ENCODE measurements at places on chromosomes 5 and 9. TPM values are rescaled to one million over a fixed set of nuclear protein-coding genes. Genes with fewer than 3 reads are reported as not detected.
A peak's percentile ranks its signal among the peaks of the same experiment; 100 is the strongest.

Gene RGS7BP
- total RNA-seq = 0.89 TPM

Gene PTCH1
- 28.0 TPM for total RNA-seq

Gene ZNF454
- 4.2 TPM for total RNA-seq

Gene CER1
- 0.30 TPM for total RNA-seq

DNA sequence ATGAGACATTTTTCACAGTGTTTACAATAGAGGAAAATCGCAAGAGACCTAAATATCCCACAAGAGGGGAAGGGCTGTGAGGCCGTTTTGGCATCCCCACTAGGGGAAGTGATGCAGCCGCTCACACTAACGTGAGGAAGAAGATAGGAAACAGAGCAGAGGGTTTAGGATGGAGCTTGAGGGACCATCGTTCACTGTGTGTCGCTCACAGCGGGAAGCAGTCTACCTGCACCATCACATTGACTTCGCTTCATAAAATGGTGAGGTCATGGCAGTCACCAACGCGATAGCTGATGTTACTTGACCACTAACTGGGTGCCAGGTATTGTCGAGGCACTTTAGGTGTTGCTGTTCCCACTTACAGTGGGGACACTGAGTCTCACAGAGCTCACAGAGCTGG is 35.6 kb downstream of the PRRX2 start:
- DNase-seq = no peak

DNA sequence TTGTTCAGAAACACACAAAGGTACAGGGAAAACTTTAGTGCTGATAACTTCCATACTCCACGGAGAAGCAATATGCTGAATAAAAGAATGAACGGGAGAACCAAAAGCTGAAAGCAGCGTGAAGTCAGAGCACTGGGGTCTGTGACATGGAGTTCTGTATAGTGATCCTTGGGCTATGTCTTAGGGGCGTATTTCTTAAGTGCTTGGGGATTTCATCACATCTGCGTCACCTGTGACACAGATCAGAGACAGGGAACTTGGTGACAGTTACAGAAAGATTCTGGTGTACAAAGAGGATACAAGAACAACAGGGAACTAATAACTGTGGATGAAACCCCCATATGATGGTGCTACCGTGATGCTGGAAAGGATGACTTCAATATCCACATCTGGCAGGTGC is 81.9 kb downstream of the MARCHF3 start:
- no peak for DNase-seq

GRCh38 chr5:75055727-75056144 is 3.4 kb upstream of the GCNT4 start:
- DNase-seq = no peak

- peak; percentile 52 for DNase-seq
Observed at GRCh38 chr5:121949885-121950284, 11.9 kb upstream of the SRFBP1 start.

- DNase-seq = no peak
Observed at GRCh38 chr5:14946815-14947620, 75.4 kb upstream of the ANKH start.

DNA sequence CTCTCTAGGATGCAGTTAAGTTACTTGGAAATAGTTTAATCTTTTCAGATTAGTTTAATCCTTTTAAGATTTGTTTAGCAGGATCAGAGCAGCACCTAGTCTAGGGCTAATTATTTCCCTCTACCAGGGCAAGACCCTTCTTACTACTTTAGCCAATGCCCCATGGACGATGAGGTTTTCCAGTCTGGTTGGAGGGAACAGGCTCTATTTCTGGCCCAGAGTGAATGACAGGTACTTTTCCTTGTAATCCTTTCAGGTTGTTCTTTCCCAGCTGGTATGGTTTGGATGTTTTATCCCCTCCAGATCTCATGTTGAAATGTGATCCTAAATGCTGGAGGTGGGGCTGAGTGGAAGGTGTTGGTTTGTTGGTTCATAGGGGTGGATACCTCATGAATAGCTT is 27.2 kb downstream of the PTTG1 start:
- DNase-seq = no peak

DNA sequence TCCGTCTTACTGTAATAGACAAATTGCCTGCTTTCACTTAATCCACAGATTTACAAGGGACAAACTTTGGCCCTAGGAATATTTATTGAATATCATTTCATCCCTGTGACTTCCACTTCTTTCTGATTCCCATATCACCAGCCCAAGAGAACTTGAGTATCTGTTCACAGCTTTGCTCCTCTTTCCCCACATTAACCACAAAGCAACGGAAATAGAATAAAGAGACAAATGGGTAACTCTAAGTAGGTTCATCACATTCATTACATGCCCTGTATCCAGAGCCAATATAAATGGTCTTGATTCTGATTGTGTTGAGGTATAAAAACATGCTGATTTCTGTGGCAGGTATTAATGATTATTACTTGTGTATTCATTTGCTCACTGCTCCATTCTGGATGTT is 41.9 kb downstream of the TMEM252 start:
- DNase-seq = no peak

- no peak for DNase-seq
Observed at GRCh38 chr5:54821445-54822323, 163.7 kb downstream of the ESM1 start.

- DNase-seq = no peak
Observed at GRCh38 chr9:625613-626012, 215.9 kb upstream of the DMRT1 start.

- DNase-seq = no peak
Observed at GRCh38 chr5:119353213-119353612, 2.6 kb upstream of the TNFAIP8 start.

DNA sequence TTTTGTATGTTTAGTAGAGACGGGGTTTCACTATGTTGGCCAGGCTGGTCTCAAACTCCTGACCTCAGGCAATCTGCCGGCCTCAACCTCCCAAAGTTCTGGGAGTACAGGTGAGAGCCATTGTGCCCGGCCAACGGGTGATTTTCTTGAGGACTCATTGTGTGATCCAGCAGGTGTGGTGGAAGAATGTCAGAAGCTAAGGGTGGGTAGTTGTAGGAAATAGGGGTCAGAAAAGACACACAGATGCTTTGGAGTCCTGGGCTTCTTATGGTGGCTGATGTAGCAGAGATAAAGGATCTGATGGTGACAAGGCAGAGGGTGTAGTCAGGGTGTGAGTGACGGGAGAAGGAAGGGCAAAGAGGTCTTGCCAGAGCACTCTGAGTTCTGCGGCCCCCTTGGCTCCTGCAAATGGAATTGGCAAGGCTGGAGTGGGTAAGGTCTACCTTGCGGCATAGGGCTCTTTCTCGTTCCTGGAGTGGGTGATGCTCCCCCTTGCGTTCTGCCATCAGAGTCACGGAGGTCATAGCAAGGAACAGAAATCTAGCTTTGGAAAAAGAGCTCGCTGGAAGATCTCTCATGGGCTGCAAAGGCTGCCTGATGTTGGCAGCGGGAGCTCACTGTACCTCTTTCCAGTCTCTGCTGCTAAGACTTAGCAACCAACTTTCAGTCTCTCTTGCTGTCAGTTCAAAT is 97.2 kb downstream of the SREK1 start:
- no peak for DNase-seq

DNA sequence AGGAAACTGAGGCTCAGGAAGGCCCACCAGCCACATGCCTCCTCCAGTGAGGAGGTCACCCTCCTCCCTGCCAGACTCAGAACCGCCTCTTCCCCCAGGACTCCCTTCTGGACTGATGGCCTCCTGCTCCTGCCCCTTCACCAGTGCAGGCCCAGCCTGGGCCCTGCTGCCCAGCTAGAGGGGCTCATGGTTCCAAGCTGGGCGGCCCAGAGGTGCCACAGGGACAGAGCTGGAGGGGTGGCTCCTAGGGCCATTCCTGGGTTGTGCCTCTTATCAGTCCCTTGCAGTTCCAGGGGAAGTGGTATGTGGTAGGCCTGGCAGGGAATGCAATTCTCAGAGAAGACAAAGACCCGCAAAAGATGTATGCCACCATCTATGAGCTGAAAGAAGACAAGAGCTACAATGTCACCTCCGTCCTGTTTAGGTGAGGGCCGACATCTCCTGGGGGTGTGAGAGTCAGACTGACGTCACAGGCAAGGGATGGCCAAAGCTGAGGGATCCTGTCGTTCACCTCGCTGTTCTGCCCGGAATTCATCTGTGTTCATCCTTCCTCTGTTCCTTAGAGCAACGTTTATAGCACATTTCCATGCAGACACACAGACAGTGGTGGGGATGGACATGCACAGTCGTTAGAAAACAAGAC is 819 bp downstream of the LCN2 start:
- DNase-seq = no peak

- DNase-seq = no peak
Observed at GRCh38 chr9:99808454-99808853, 13.2 kb upstream of the NR4A3 start.

DNA sequence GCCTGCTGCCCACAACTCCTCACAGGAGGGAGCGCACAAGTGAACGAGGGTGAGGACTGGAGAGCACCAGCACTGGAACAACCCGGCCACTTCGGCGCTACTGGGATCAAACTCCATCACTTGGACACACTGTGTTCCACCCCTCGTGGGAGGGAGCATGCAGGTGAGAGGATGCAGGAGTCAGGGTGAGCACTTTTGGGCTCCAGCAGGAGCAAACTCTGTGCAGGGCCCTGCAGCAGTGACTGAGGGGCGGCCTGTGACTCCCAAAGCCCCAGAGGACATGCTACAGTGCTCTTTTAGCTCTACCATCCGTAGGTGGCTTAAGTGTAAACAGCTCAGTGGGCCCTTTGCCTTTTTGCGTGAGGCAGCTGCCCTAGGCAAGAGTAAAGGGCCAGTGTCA is 4.4 kb upstream of the MOCS2 start:
- DNase-seq = no peak

DNA sequence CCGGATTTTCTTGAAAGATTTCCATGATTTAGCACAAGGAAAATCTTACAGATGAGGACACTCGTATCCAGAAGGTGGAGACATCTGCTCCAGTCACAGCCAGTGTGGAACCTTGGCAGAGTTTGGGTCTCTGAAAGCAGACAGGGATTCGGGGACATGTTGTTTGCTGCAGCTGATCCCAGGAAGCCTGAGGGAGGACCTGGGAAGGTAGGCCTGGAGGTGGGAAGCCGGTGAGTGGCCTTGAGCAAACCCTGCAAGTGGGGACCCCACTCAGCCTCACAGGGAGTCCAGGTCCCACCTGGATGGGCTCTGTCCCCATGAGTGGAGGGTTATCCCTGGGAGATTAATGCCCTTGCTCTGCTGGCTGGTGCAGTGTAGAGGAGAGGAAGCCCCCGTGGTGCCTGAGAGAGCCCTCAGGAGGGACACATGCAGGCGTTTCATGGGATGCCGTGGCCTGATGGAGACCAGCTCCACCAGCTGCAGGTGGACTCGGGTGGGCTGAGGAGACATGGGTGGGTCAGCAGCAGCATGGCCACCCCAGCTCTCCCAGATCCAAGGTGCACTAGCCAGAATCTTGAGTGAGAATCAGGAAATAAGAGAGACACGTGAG is 7.8 kb downstream of the MRPS2 start:
- no peak for DNase-seq

DNA sequence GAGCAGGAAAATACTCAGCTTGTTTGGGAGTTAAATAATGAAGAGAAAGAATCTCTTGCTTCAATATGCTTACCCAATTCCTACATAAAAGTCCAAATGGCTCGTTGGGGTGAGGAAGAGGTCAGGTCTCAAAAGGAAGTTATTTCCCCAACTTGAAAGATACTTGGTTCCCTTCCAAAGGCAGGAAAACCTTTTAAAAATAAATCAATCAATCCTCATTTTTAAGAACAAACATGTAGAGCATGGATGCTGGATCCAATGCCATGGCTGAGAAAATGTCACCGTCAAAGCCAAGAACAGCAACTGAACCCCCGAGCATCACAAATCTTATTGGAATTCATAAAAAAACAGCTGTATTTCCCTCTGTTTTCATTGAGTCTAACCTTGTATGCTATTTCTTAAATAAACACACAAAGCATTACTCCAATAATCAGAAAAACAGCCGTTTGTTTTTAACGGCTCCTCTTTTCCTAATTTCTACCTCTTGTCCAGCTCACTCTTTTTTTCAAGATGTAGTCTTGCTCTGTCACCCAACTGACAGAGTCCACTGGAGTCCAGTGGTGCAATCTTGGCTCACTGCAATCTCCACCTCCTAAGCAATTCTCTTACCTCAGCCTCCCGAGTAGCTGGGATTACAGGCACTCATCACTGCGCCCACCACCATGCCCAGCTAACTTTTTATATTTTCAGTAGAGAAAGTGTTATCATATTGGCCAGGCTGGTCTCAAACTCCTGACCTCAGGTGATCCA is 140.7 kb downstream of the GNA14 start:
- DNase-seq = peak; percentile 36

DNA sequence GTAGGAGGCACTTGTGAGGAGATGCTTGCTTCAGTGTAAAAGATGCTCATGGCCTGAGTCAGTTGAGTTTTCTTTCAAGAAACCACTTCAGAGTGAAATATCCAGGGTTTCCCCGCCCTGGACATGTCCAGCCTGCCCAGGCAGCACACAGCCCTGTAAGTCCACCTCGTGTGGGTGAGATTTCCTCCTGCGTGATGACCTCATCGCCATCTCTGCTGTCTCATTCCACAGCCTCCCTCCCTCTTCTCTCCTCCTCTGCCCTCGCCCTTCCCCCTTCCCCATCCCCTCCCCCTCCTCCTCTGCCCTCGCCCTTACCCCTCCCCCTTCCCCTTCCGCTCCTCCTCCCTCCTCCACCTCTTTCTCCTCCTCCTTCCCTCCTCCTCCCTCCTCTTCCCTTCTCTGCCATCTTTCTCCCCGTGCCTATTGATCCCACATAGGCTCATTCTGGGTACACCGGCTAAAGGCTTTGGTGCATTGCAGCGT is 34.0 kb upstream of the NCS1 start:
- DNase-seq = no peak

DNA sequence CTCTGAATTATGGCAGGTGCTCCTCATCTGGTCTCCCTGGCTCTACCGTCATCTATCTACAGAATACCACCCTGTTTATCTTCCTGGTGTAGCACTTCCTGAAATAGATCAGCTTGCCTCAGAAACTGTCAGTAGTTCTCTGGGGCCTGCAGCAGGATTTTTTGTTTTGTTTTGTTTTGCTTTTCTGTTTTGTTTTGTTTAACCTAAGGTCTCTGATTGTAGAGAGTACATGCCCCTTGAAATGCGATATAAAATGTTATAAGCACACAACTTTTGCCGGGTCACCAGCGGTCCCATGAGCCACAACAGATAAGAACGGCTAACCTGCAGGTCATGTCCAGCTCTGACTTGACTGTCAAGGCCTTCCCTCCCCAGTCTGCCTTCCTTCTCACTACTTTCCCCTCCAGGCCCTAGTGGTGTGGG is 26.6 kb upstream of the CREBRF start:
- no peak for DNase-seq

DNA sequence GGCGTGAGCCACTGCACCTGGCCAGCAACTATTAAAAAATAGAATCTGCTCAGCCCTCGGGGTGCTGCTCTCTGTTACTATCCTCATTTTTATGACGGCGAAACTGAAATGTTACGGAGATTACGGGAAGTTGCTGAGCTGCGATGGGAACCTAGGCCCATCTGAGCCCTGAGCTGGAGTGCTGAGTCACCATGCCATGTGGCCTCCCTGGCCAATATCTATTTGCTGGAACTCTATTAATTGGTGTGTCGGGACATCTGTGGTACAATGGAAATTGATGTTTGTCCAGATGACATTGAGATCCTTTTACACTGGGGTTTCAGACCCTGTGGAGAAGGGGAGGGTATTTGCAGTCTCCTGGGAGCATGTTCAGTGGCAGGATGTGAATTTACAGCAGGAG is 8.1 kb downstream of the PRDM12 start:
- DNase-seq = no peak

- no peak for DNase-seq
Observed at GRCh38 chr5:95812074-95812471, 10.5 kb downstream of the GLRX start.

- no peak for DNase-seq
Observed at GRCh38 chr9:9061627-9062026, 1262.0 kb upstream of the DMAC1 start.
